ENCODE measurements at places on chromosomes 12 and 14.

GRCh38 chr14:64649383-64649998 lies 54.7 kb upstream of the PLEKHG3 start:
- DNase-seq = no peak

DNA sequence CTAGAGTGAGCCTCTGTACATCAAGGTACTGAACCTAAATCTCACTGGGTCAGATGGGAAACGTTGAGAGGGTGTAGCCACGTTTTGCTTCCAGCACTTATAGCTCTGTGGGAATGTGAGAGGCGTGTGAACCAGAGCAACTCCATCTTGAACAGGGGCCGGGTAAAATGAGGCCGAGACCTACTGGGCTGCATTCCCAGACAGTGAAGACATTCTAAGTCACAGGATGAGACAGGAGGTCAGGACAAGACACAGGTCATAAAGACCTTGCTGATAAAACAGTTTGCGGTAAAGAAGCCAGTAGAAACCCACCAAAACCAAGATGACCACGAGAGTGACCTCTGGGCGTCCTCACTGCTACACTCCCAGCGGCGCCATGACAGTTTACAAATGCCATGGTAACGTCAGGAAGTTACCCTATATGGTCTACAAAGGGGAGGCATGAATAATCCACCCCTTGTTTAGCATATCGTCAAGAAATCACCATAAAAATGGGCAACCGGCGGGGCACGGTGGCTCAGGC lies 63.4 kb upstream of the NCOR2 start:
- no peak for DNase-seq

DNA sequence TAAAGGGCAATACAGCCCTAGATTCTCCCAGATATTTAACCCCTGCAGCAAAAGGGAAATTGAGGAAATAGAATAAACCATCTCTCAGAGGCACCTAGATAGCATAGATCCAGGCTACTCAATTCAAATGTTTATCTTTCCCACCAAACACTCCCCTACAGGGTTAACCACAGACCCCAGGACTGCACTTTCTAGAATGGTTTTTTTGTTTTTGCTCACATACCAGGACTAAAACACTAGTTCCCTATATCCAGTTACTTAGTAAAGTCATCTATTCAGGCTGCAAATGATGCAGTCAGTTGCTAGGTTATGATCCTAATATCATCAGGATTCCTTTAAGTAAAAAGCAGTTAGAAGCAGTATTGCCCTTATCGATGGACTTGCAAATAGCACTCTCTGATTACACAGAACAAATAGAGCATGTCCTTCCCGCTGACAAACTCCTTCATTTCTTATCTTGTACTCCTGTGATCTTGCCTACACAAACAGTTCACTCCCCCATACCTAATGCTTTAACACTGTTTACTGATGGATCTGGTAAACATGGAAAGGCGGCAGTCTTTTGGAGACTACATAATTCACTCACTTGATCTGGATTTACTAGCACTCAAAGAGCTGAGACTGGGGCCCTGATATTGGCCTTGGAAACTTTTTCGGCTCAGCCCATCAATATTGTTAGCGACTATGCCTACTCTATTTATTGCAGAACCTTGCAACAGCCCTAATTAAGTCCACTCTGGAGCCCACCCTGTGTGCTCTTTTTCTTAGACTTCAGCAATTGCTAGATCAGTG lies 257.2 kb upstream of the DIO2 start:
- no peak for DNase-seq

DNA sequence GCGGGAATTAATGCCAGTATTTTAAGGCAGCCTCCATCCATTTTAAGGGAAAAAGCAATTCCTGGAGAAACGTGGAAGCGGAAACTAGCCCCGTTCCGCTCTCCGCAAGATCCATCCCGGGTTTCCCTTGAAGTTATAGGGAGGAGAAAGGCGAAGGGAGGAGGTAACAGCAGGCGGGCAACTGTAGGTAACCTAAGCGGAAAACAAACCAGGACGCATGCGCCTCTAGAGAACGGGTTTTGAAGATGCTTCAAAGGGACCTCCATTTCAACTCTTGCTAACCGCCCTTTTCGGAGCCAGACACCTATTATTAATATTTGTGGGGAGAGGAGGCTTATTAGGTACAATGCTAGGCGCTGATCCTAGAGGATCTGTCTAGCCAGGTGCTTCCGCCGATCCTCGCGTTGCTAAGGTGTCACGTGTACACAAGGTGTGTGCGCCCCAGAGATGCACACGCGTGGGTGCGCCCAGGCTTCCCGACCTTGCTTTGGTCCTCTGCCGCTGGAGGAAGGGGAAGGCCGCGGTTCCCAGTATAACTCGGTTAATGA lies 6.2 kb downstream of the TBX5 start:
- peak; percentile 86 for DNase-seq

DNA sequence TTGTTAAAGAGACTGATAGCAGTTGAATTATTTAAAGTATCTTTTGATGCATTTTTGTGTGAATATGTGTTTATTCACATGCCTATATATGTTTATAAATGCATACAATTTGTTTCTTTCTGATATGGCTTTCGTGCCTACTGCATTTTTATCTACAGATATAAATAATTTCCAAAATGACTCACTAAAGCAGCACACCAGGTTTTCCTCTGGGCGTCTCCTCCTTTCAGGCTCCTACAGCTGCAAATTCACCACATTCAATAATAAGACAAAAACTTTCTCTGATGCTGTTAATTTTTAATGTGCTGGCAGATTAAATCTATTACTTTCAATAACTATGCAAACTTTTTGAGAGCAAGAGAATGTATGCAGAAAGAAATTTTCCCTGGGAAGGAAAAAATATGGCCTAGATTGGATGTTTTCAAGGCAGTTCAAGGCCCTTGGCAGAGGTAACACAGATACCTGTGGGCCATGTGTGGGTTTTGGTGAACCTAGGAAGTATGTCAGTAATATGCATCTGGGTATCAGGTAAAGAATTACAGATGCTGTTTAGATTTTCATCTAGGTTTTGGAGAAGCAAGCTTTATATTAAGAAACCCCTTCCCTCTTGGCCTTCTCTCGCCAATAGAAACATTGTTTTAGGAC lies 381.8 kb downstream of the EGLN3 start:
- DNase-seq = no peak

- DNase-seq = no peak
Measured at GRCh38 chr14:68308726-68309520, 483.9 kb downstream of the ZFP36L1 start.

DNA sequence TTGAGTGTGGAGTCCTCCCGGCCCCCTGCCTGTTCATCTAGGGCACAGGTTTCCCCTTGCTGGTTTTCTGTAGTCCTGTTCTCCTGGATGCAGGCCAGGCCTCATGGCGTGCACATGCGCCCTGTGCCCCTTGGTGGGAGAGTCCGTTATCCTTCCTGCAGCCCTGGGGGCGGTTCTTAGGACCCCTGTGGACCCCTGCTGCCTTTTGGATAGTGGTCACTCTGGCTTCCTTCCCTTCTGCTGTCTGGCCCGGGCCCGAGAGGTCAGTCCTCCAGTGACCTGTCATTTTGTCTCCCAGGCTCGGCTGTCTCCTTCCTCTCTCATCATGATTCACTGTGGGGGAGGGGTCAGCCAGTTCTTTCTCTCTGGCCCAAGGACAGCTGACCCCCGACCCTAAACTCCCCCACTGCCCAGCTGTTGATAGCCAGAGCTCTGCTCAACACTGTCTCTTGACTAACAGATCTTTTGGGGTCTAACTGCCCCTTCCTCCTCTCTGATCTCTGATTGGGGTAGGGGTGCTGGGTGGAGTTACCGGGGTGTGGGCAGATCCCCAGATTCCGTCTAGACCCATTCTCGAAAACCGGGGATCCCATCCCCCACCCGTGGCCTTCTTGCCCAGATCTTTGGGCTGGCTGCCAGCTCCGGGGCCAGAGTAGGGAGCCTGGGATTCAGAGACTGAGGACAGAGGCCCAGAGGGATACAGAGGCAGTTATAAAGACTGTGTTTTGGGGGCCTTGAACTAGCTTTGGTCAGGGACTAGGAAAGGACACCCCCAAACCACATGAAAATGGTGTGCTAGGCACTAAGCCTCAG lies 7.0 kb downstream of the CCND2 start:
- no peak for DNase-seq

- no peak for DNase-seq
Measured at GRCh38 chr12:96988919-96989318, 81.9 kb downstream of the NEDD1 start.

DNA sequence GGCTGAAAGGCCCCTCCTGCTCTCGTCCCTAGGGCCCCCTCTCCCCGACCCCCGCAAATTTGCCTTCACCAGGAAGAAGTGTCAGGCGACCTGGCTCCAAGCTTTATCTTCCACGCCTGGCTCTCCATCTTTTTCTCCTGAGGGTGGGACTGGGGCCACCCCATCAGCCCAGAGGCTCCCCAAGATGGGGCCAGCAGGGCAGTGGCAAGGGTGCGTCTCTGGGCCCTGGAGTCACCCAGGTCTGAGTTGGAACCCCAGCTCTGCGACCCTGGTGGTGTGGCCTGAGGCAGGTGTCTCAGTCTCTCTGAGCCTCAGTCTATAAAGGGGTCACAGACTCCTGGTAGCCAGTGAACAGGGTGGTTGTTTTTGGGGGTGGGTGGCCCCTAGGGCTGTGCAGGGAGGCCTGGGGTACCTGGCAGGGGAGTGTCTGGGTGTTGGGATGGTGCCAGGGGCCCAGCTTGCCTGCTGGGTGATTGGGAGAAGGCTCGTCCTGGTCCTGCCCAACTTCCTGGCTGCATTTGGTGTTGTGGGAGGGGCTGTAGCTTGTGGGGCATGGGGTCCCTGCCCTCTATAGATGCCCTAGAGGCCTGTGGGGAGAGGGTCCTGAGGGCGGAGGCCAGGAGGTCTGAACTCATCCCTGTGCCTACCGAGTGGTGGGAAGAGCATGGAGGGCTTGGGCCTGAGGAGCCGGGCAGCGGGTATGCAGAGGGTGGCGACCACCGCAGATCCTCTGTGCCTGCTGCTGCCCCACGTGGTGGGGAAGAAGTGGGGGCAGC lies 7.6 kb downstream of the KIF26A start:
- DNase-seq = no peak

- no peak for DNase-seq
Measured at GRCh38 chr14:99543370-99543769, 60.6 kb downstream of the CCDC85C start.

GRCh38 chr14:26191123-26191522 lies 406.7 kb downstream of the NOVA1 start:
- no peak for DNase-seq

GRCh38 chr12:21343636-21344035 lies 8.9 kb upstream of the SLCO1A2 start:
- no peak for DNase-seq

DNA sequence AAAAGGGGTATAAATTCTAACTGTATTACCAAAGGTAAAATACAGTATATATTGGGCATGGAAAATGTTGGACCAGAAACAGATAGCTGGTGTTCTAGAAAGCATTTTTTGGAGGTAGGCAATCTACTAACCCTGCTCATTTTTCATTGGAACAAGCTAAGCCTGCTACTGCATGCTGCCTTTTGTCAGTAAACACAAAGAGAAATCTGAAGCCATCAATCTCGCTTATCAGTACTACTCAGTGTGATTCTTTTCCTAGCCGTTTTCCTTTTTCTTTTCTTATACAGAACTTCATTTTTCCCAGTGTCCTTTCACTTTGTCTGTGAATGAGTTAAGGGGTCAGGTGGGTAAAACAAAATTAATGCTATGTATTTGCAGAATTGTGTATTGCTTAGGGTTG lies 312.3 kb downstream of the NPAS3 start:
- DNase-seq = no peak

All from HFF-Myc (cell line).